Tibial nerve (tissue), 4 donors: ENCODE measurements at places on chromosomes 5 and 9.

DNA sequence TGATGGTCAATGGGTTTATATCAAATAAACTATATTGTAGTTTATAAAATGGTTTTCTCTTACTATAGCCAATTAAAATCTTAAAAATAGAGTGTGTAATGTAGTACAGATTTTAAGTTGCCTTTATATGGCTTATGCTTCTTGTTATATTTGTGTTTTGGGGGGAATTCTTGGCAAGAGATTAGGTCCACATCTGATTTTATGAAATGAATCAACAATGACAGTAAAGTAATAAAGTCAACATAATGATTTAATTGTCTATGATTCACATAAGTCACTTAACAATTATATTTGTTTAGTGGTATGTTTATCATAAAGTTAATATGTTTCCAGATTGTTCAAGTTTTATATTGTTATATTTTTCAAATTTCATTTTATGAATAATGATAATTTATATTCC is 164.8 kb downstream of the COMMD10 start:
- H3K4me3 ChIP-seq, result no peak overlapping the region
- H3K27me3 ChIP-seq, result no peaks in the 10 kb centered on the region
- no peak for DNase-seq

DNA sequence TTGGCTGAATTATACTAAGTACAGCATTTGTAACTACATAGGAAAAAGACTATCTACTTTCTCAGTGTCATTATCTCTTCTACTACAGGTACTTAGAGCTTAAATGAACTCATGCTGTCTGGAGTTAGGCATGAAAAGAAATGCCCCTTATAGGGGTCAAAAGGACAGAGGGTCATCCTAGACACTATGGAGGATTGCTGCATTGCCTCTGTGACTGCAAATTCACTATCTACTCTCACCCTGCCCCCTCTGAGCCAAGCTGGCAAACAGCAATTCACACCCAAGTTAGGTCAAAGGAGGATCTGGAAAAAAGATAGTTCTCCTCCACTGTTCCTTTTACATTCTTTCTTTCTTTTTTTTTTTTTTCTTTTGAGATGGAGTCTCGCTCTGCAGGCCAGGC is 36.7 kb downstream of the ANKRD31 start:
- H3K27me3 ChIP-seq, result no peaks in the 10 kb centered on the region
- DNase-seq, result no peak
- H3K4me1 ChIP-seq, result no peaks in the 10 kb centered on the region
- no peak overlapping the region for H3K4me3 ChIP-seq
- no peaks in the 10 kb centered on the region for H3K36me3 ChIP-seq
- no peak overlapping the region for H3K27ac ChIP-seq

GRCh38 chr5:73625944-73626811 is at the start of gene ARHGEF28:
TSS of gene ARHGEF28 (plus strand) at chr5:73626196. CDS start at chr5:73684852, 58,656 bp downstream.
- DNase-seq, result no peak
- H3K4me3 ChIP-seq, result peak within 1 kb of the TSS; percentile 63
- no peaks in the 10 kb centered on the region for H3K27me3 ChIP-seq
- H3K27ac ChIP-seq, result peak within 1 kb of the TSS; percentile 95

GRCh38 chr5:11268891-11269290 is 507.9 kb upstream of the DAP start:
- no peaks in the 10 kb centered on the region for H3K36me3 ChIP-seq
- no peak for DNase-seq
- no peak overlapping the region for H3K4me3 ChIP-seq
- no peaks in the 10 kb centered on the region for H3K27me3 ChIP-seq
- no peaks in the 10 kb centered on the region for H3K4me1 ChIP-seq

DNA sequence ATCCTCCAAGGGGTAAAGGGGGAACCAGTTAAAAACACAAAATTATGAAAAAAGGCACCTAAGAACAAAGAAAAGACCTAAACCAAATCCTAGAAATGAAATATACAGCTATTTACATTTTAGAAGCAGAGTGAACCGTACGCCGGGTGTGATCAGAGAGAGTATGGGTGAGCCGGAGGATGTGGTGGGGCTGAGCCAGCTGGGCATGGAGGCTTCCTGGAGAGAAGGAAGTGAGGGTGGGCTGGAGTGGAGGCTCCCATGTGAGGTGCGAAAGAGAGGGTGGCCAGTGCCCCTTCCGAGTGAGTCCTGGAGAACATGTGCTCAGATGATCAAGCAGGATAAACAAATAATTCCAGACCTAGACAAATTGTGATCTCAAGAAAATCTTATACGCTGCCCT is 111.6 kb downstream of the CACNA1B start:
- no peaks in the 10 kb centered on the region for H3K27me3 ChIP-seq
- H3K4me1 ChIP-seq, result no peaks in the 10 kb centered on the region
- H3K4me3 ChIP-seq, result no peak overlapping the region
- no peaks in the 10 kb centered on the region for H3K36me3 ChIP-seq
- no peak for DNase-seq

GRCh38 chr9:24257726-24258125 is 288.0 kb downstream of the IZUMO3 start:
- DNase-seq, result no peak
- no peak overlapping the region for H3K27ac ChIP-seq
- no peak overlapping the region for H3K4me3 ChIP-seq
- no peaks in the 10 kb centered on the region for H3K27me3 ChIP-seq

GRCh38 chr9:110520120-110520701 is 59.3 kb downstream of the SVEP1 start:
- DNase-seq, result no peak
- H3K27ac ChIP-seq, result no peak overlapping the region
- H3K27me3 ChIP-seq, result no peaks in the 10 kb centered on the region
- no peaks in the 10 kb centered on the region for H3K36me3 ChIP-seq

DNA sequence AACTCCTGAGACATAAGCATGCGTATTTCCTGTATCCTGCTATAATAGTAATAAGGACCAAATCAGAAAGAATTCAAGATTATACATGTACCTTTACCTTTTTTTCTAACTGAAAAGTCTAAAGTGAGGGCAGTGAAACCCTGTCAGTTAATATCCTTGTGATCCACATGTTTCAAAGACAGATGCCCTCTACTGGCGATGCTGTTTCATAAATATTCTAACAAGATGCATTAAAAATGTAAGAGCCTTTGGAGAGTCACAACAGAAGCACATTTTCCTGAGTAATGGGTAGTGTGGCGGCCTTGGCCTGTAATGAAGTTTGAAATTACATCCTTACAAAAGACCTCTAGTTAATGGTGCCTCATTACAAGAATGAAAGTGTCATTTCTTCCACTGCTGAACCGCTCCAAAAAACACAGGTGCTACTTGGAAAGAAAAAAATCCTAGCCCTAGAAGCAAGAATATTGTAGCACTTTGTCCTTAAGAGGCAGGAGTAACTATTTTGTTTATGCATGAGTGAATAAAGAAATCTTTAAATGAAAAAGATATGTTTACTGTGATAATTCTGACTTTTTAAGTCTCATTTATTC is 232.6 kb downstream of the EPB41L4A start:
- no peak for DNase-seq
- H3K36me3 ChIP-seq, result no peaks in the 10 kb centered on the region
- no peaks in the 10 kb centered on the region for H3K27me3 ChIP-seq
- no peak overlapping the region for H3K27ac ChIP-seq
- H3K4me1 ChIP-seq, result no peaks in the 10 kb centered on the region
